Breast epithelium (tissue), 4 donors: ENCODE measurements at places on chromosomes 4 and X.

GRCh38 chr4:91914176-91914804 lies 389.5 kb upstream of the GRID2 start:
- no peak for DNase-seq

DNA sequence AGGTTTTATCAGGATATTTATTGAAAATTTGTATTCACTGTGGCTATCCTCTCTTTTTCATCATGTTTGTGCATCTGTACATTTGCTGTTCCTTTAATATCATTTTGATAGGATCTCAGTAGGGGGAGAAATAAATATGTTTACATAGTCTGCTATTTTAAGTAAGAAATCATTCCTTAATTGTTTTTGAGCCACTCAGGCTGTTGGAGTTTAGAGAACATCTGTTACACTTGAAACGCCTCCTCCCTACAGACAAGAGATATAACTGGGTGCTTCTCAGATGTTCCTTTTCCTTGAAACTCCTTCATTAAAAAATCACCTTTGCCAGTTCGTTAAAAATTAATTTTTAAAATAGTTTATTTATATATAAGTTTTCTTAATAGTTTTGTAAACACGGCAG lies 59.4 kb downstream of the QRFPR start:
- no peak for DNase-seq

DNA sequence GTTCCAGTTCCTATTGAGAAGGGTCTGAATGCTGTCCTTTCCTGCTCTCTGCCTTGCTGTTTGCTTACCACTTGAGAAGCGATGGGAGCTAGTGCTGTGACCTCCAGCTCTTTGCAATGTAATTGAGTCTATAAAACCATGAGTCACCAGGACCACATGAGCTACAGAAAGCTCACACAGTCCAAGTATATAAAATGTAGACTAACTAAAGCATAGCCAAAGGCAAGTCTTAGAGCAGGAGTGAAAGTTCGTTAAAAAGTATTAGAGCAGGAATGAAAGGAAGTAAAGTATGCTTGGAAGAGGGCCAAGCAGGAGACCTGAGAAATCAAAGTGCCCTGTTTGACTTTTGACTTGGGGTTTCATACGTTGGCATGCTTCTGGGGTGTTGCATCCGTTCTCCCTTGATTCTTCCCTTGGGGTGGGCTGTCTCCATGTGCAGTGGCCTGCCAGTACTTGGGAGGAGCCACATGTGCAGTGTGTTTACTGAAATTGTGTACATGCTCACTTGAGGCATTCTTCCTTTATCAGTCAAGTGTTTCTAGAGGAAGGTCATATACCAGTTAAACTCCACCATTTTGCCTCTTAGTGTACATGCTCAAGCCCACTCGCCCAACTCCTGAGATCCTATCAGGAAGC lies 71.3 kb upstream of the KIT start:
- no peak for DNase-seq

GRCh38 chr4:139955600-139955999 lies 198.4 kb downstream of the MAML3 start:
- DNase-seq, result no peak

- DNase-seq, result no peak
These were observed 5.9 kb downstream of the BCOR start for GRCh38 chrX:40091691-40092421.

DNA sequence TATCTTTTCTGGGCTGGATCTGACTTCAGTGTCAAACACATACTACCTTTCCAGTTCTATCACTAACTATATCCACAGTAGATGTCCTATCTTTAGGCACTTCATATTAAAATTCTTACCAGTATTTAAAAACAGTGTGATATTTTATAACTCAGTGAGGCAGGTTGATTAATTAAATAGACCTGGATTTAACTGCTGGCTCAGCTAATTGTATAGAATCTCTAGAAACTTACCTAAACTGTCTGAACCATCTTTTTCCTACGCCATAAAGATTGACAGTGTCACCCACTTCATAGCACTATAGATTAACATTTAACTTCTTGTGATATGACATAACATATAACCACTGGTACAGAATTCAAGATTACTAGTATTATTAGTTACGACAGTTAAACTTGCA lies 935.3 kb downstream of the FAT4 start:
- DNase-seq, result no peak

DNA sequence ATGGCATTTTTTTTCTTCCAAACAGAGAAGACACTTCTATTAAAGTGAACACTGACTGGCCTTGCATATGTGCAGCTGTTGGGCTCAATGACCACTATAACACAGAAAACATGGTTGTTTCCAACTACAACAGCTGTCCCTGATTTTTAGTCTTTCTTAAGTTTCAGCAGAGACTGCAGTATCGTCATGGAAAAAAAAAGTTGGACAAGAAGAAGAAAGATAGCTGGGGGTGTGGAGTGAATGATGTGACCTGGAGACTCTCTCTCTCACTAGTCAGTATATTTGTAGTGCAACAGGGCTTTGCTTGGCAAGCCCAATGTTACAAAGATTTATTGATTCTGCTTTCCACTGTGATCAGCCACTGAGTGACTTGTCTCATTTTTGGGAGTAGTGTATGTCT lies 29.5 kb upstream of the C4orf54 start:
- DNase-seq, result no peak

- no peak for DNase-seq
These were observed 75.6 kb upstream of the NOCT start for GRCh38 chr4:138939960-138940359.

DNA sequence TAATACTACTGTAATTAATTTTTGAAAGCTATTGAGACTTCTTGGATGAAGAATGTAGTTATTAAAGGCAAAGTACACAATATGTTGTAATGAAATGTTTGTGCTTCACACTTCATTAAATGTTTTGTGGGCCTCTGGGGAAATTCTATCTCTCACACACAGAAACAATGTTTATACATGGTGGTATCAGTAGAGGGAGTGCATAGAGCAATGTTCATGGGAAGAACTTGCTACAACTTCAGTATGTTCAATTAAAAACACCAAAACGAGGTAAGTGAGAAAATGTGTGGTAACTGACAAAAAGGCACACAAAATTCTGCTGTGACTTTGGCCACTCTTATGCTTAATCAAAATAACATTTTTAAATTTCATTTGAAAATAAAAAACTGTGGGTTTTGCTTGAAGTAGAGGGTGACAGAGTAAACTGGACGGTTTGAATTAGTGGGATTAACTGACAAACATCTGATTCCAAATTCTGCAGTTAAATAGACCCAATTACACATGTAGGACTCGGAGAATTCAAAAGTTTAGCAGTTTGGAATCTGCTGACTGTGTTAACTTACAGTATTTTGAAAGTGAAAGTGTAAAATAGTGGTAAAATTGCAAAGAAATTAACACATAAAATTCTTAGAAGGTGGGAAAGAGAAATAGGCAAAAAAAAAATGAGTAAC lies 111.4 kb upstream of the TTC29 start:
- DNase-seq, result no peak

DNA sequence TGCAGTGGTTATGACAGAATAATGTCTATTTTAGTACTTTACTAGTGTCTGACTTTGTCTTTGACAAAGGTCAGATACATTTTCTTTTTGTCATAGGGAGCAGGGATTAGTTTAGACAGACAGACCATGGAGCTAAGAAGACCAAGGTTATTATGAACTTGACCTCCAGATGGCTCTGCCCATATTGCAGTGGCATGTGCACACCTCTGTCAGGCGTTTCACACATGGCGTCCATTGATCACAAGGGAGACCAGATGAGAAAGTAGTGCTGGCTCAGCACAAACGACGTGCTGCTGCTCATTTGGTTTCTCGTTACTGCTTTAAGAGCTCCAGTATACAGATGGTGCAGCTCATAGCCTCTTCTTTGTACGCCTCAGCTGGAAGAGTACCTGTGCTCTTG lies 56.3 kb upstream of the HPSE start:
- DNase-seq, result no peak

DNA sequence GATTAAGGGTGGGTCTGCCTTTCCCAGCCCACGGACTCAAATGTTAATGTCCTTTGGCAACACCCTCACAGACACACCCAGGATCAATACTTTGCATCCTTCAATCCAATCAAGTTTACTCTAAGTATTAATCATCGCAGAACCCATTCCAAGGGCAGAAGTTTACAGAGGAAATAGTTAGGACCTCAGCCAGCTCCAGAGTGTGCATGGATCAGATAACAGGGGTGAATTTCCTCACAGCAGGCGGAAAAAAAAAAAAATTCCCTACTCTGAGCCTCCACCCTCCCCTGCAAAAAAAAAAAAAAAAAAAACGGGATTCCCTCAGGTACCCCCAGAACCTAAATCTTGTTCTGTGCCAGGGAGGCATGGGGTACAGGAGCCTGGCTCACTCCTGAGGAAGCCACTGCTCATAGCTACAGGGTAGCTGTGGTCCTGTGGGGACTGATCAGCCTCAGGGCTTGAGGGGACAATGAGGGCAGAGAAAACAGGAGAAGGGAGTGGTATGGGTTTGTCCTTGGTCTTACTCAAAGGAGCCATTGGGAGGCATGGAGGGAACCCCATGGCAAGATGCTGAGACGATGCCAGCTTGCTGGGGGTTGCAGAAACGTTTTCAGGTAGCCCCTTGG lies 113.0 kb downstream of the DHRSX start:
- DNase-seq, result no peak

DNA sequence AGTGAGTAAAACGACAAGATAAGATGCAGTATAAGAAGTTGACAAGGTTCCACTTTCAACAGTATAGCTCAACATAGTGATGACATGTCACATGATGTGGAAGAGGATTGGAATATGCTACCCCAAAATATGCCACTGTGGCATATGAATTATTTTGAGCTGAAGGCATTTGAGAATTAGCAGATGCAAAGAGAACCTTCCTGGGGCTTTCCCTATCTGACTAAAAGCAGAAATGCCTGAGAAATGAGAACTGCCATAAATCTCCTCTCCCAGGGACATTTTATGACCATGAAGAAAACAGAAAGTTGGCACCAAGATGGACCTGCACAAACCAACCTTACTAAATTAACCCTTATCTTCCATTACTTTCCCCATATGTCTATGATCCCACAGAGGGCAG lies 24.8 kb downstream of the CDKN2AIP start:
- DNase-seq, result no peak

DNA sequence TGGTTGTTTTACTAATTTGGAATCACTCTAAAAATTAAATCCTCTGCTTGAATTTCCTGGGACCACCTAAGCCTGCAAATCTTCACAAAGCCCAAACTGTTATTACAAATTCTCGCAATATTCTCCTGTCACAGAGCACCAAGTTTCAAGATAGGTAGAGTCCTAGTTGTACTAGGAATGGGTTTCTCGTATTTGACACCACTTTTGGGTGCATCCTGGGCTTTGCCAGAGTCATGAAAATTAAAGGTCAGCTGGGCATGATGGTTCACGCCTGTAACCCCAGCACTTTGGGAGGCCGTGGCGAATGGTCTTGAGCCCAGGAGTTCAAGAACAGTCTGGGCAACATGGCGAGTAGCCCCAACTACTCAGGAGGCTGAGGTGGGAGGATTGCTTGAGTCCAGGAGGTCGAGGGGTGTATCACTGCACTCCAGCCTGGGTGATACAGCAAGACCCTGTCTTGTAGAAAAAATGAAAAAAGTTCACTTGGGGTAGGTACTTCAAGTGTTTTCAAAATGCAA lies 30.6 kb upstream of the MANBA start:
- DNase-seq, result no peak
